ENCODE measurements at places on chromosomes 7 and 10. TPM values are rescaled to one million over a fixed set of nuclear protein-coding genes. Genes with fewer than 3 reads are reported as not detected.

DNA sequence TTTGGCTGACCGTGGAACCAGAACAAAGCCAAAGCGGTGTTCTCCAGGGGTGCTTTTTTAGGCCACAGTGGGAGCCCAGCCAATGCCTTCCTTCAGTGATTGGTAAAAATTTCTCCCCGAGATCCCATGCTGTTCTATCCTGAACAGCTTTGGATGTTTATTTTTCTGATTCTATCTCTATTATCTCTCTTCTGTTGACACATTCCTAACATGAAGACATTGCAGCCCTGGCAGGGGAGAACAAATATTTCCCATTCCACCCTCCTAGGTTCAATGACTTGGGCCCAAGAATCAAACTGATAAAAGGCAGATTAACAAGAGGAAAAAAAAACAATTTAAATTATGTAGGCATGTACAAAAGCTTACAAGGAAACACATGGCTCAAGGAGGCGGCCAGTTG, 162.7 kb downstream of the PFKFB3 start:
- no peak for DNase-seq

DNA sequence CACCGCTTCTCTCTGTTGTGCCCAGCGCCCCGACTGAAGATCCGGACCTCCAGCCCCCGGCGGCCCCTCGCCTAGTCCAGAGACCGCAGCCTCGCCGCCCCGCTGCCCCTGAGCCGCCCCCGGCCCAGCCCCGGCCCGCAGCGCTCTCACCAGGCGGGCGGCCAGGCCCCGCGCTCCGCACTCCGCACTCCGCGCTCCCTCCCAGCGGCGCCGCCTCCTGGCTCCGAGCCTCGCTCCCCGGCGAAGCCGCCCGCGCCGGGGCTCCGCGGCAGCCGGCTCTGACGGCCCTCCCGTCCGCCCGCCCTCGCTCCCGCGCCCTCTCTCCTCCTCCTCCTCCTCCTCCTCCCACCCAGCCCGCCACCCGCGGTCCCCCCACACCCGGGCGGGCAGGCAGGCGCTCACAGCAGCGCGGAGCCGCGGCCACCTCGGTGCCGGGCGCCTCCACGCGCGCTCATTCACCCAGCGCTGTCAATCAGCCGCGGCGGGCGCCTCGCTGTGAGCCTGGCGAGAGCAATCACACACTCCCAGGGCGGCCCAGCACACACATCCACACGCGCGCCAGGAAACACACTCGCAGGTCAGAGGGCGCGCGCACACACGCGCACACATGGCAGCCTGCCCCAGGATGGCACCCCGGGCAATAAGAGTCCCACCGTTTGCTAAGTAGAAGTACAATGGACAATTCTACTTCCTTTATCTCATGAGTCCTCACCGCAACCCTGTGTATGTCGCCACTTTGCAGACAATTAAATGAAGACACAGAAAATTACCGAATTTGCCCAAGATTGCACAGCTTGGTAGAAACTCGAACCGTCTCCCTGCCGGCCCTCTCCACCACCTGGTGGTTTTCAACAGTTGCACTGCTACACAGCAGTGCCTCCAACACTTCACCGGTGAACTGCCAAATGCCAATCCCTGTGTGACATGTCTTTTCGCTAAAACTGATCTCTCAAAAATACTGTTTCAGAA, at the start of gene PRRT4:
Gene PRRT4, minus strand, starts transcription at position 280 of the 969 bp plus-strand sequence.
- no peak for DNase-seq

DNA sequence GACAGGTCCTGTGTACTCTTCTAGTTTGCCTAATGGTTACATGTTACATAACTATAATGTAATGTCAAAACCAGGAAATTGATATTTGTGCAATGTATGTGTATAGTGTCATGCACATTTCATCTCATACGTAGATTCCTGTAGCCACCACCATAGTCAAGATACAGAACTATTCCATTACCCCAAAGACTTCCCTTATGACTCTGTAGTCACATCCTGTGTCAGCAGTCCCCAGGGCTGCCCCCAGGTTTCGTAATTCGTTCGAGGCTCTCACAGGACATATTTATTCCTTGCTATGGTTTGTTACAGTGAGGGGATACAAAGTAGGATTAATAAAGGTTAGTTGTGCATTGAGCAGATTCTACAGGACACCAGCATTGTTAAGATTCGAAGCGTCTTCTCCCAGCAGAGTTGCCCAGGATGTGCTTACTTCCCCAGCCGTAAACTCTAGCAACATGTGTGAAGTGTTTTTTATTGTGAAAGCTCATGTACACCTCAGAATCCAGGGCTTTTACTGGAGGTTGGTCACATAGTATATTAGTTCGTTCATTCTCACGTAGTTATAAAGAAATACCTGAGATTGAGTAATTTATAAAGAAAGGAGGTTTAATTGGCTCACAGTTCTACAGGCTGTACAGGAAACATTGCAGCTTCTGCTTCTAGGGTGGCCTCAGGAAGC, 18.6 kb downstream of the RABGEF1 start:
- DNase-seq: no peak

DNA sequence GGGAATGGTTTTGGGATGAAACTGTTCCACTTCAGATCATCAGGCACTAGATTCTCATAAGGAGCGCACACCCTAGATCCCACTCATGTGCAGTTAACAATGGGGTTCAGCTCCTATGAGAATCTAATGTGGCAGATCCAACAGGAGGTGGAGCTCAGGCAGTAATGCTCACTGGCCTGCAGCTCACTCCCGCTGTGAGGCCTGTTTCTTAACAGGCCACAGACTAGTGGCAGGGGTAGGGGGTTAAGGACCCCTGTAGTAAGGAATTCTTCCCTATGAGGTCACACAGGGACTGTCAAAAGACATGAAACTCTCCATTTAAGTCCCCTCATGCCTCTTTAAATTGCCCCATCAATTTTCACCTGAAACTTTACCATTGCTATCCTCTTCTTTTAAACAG, 8.0 kb downstream of the HGF start:
- DNase-seq: no peak

The SPDYE5 gene
- 2.8 TPM for polyA plus RNA-seq

The AKR1C8 gene
- polyA plus RNA-seq: not detected

The ZNF804B gene
- not detected for polyA plus RNA-seq

The NCF1 gene
- polyA plus RNA-seq: 2.2 TPM

The SLC25A40 gene
- polyA plus RNA-seq: 12.1 TPM

The GRID1 gene
- 3.8 TPM for polyA plus RNA-seq

The MORN4 gene
- 4.2 TPM for polyA plus RNA-seq

Data from forelimb muscle (tissue), 1 donor.